ENCODE measurements at places on chromosomes 11 and 22. TPM values are rescaled to one million over a fixed set of nuclear protein-coding genes. Genes with fewer than 3 reads are reported as not detected.

GRCh38 chr11:29312812-29313211 lies 704.0 kb downstream of the KCNA4 start:
- no peak for DNase-seq

- DNase-seq: no peak
Measured at GRCh38 chr22:32532820-32533128, 58.2 kb downstream of the FBXO7 start.

Gene SHISAL1
- not detected for total RNA-seq

Gene NKAPD1
- 21.2 TPM for total RNA-seq

DNA sequence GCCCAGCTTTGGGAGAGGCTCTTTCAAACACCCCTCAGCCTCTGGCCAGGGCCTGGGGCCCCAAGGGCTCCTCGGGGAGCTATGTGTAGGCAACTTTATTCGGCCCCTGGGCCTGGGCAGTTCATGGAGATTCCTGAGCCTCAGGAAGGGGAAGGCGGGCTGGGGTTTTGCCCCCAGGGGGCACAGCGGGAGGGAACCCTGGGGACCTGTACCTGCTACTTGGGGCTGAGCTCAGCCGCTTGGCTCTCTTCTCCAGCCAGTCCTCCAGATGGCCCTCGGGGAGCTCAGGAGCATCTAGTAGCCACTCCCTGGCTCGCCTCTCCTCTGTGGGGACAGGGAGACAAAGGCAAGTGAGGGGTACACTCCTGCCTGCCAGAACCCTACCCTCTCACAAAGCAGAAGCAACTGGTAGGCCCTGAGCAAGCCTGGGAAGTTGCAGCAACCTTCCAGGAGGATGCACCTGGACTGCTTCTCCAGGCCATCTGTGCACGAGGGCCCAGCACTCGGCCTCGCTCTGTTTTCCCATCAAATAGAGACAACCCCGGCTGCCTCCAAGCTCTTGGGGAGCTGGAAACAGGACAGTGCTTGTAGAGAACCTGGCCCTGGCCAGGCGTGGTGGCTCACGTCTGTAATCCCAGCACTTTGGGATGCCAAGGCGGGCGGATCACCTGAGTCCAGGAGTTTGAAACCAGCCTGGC lies 18.5 kb downstream of the CABP7 start:
- no peak for DNase-seq

DNA sequence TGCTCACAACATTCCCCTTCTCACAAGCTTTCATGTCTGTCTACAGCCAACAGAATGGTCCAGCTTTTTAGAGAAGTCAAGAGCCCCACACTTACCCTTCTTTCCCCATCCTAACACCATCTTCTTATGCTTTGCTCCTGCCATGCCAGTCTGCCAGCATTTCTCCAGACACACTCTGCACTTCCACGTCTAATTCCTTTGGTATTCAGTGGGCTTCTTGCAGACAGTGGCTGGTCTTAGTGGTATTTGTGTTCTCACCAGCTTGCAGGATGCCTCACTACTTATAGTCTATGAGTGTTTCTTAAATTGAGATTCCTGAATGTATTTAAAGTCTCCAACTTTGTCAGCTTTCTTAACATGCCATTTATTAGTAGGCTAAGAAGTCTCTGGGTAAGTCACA lies 154.4 kb downstream of the BBOX1 start:
- no peak for DNase-seq

Gene C11orf86
- not detected for total RNA-seq

Gene GRM5
- total RNA-seq: not detected

DNA sequence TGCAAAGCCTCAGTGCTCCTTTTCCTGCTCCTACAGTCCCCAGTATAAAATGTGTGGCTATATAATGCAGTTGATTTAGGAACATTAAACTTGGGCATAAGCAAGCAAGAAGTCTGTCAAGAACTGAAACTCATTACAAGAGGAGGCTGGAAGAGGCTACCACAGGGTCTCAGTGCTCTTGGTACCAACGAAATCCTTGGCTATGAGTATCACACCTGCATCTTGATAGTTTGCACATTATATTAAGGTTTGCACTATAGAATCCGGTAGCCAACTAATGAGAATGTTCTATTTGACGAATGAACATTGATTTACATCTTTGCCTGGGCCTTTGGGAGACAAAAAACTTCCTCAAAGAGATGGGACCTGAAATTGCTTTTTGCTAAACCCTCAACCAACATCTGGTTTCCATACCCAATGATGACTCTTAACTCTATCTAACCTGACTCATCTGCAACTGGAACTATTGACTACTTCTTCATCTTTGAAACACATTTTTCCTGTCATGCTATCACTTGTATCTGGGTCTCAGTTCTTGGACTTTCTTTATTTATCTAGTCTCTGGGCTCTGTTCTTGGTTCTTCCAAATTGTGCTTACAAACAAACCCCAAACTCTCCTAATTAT lies 207.2 kb upstream of the CTSC start:
- DNase-seq: no peak

Gene TRPM5
- not detected for total RNA-seq

GRCh38 chr22:30906411-30906810 lies 62.2 kb downstream of the MORC2 start:
- no peak for DNase-seq

Gene AQP11
- total RNA-seq: 0.78 TPM

- no peak for DNase-seq
Measured at GRCh38 chr11:113118104-113118503, 156.9 kb downstream of the NCAM1 start.

GRCh38 chr11:74770456-74770855 lies 21.8 kb downstream of the RNF169 start:
- DNase-seq: no peak

DNA sequence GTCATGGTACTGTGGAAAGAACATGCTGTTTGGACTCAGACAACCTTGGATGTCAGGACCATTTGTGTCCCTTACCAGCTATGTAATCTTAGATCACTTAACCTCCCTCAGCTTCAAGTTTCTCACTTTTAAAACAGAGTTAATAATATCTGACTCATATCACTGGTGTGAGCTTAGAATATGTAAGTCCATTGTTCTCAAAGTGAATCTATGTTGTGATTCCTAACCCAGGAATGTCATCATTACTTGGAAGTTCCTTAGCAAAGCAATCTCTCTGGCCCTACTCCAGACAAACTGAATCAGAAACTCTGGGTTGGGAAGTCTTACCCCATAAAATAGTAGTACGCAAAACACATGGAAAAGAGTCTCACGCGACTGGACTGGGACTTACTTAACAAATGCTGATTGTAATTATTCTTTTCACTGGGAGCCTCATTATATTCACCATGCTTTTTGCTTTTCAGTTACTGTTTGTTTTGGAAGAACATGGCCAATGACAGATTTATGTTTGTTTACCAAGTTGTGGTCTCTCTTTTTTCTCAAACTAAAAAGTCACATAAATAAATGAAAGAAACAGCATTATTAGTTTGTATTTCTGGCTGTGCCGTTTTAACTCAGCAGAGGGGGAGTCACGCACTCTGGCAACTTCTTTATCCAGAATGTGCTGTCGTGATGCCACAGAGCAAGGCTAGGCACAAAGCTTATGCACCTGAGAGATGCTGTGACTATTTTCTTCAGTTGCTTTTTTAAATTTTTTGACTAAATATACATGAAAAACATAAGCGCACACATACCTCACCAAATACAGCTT lies 217.7 kb upstream of the CTSC start:
- DNase-seq: no peak

DNA sequence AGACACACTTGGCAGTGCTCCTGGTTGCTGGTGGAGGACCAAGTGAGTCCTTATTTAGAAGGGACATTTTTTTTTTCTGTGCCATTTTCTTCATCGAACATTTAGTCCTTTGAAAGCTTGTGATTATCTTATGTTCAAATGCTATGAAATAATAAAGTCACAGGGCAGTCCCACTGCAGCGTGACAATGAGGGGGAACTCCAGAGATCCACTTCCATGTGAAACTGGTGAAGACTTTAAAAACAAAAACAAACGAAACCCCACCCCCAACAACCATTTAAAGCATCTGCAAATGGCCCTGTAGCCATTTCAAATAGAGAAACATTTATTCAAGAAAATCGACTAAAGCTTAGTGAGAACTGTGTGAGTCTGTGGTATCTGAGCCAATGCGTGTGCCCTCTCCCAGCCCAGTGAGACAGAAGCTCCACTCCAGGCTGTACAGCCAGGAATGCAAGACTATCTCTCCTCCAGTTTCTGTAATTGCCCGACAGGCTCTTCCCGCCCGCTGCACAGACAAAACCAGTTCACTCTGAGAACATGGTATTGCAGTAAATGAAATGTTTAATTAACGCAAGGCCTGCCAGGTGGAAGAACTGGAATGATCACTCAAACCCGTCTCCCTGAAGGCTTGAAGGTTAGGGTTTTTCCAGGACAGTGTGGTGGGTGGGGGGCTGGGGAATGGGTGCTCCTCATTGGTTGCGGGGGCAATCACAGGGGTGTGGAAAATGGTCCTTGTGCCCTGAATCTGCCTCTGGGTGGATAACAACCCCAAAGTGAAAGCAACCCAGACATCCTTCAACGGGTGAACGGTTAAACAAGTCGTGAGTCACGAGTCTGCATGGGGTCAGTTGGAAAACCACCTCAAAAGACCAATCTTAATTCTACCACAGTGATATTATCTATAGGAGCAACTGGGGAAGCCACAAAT lies 8.4 kb downstream of the KRTAP5-6 start:
- DNase-seq: no peak

GRCh38 chr11:26947379-26947844 lies 46.5 kb upstream of the FIBIN start:
- DNase-seq: no peak

DNA sequence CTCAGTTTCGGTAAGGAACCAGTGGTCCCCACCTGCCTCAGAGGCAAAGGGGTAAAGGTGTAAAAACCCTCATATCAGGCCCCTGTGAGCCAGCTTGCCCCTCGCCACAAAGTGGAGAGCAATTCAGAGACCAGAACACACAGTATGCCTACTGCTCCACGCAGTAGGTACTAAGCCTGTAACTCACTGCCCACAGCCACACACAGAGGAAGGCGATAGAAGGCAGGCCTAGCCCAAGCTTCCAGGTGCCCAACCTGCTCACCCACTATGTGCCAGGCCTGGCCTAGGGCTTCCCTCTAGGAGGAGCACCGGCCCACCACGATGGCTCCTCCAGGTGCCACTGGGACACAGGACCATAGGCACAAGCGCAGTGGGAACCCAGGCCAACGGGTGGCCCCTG lies 63.1 kb upstream of the TCF20 start:
- no peak for DNase-seq

DNA sequence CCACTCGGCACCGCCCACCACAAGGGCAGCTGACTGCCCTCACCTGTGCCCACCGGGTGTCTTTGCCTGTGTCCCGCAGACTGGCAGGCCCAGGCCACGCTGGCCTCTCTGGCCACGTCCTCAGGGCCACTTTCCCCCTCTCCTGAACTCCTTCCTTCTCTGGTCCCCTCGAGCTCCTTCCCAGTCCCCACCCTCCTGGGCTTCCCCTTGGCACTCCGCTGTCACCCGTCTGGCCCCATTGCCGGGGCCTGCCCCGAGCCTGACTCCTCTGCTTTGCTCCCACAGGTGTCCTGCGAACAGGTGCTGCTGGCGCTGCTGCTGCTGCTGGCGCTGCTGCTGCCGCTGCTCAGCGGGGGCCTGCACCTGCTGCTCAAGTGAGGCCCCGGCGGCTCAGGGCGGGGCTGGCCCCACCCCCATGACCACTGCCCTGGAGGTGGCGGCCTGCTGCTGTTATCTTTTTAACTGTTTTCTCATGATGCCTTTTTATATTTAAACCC lies 14.2 kb downstream of the MCAT start:
- no peak for DNase-seq

Gene CARNS1
- total RNA-seq: 0.76 TPM

Gene MS4A12
- total RNA-seq: not detected

Gene OR6A2
- not detected for total RNA-seq
